ENCODE measurements at places on chromosomes 1 and 21.

DNA sequence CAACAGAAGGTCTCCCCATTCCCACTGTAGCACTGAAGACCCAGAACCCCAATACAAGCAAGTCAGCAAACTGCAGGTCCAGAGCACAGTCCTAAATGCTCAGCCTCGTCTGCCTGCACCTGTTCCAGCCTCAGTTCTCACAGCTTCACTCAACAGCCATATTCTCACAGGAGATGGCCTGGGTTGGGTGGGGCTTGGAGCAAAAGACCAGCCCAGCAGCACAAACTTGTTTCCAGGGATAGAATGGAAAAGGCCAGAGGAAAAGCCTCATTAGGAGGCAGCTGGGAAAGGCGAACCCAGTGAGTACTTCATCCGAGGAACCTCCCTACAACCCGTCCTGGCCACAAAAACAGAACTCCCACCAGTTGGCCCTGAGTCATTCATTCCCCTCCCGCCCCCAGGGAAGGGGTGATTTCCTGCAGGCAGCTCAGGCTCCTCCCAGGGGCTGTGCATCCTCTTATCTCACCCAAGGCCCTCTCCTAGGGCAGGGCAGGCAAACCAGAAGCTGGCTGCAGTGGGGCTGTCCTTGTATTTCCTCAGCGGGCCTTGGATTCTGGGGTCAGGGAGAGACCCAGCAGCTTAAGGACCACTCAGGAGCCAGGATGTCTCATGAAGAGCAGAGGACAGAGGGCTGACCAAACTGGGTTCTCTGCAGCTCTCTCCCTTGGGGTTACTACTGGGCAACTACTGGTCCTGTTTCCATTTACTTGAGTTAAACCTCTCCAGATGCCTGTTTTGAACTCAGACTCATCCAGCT, 7.4 kb upstream of the MPL start:
- no peak for DNase-seq

- DNase-seq = no peak
These were observed 58.7 kb downstream of the DMRTB1 start for GRCh38 chr1:53517821-53518352.

DNA sequence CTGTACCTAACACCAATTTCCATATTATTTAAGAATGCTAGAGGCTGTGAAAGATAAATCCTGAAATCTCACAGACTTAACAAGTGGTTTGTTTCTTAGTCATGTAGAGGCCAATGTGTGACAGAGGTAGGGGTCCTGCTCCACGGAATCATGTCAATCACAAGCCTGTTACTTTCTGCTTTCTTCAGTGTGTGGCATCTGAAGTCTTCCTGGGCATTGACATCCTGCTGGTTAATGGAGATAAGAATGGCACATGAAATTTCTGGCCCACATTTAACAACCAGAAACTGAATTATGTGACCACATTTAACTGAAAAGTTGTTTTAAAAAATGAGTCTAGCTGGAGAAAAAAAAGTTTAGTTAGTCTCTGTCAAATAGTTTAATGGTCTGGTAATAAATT, 68.3 kb upstream of the PLA2G4A start:
- DNase-seq = no peak

DNA sequence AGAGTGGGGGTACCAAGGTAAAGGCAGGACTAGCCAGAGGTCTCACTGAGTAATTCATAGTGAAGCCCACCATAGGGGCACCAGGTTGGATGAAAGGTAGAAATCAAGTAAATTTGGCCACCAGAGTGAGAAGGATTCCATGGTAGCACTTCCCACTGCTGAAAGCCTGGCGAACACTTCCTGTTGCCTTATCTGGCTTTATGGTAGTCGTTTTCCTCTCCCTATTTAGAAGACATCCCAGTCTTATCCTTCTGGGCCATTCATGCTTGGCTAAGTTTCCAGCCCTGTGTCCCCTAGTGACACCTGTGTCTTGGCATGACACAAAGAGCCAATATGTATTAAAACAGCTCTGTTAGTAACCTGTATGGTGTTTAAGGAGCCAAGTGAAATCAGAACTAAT, 74.3 kb upstream of the SIPA1L2 start:
- no peak for DNase-seq

DNA sequence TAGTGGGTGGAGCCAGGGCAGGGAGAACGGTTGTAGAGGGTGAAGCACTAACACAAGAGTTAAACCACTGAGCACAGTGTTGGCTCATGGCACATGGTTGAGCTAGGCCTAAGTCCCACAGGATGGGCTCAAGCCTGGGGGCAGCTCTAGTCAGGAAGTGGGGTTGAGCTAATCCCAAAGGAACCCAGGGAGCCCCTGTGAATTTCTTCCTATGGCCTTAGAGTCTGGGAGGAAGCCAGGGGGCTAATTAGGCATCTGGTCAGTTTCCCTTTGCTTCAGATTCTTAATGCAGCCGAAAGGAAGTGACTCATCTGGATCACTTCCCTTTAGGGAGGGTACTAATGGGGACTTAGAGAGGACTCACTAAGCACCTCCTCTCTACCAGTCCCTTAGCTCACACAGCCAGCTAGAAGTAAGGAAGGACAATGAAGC, 10.1 kb downstream of the CFAP45 start:
- DNase-seq = peak; percentile 90

DNA sequence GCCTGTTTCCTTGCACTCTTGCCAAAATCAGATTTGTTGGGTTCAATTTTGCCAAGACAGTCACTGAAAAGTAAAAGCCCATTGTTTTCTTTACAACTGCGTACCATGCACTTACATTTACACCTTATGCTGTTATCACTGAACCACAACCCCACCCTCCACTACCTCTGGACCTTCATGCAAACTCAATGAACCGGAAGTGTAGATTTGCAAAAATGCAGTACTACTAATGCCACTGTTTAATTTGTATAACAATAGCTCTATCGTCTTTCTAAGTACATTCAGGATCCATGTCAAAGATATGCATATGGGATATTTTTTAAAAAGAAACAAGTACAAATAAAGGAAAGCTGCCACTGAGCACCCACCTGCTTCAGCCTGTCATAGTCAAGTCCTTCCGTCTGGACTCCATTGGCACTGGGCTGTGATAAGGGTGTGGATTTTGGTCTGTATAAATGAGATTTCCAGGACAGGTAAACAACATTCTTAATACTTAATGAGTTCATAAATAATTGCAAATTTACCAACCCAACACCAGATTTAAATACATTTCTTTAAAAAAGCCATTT, 72.9 kb upstream of the LBR start:
- no peak for DNase-seq

- no peak for DNase-seq
These were observed 32.0 kb downstream of the NFIA start for GRCh38 chr1:61114178-61114870.

DNA sequence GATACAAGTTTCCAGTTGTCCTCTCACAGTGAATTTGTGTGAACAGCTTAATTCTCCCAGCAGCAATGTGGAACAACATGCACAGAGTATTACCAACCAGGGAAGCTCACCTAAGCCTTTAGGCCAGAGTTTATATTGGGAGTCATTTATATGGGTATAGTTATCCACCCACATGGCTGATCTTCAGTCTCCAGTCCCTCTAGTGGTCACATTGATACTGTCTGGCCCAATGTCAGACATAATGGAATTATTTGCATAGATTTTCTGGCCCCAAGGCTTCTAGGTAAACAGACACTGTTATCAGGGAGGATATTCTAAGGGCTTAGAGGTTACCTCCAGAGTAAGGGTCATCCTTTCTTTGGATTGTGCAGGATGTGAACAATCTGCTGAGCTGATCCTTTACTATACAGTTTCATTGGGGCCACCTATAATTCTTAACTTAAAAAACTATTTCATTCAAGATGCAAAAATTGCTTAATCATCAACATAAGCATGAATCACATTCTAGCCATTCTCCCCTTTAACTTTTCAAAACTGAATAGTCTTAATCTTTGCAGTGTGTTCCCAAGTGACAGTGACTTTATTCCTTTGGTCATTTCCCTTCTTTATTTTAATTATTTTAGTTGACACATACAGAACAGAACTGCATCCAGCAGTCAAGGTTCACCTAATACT, 210.9 kb downstream of the LTN1 start:
- no peak for DNase-seq

- no peak for DNase-seq
These were observed 71.1 kb upstream of the C8B start for GRCh38 chr1:57036641-57037579.
